ENCODE measurements at places on chromosomes 3 and 15. TPM values are rescaled to one million over a fixed set of nuclear protein-coding genes. Genes with fewer than 3 reads are reported as not detected.

The DYNLT2B gene
- total RNA-seq: 4.6 TPM

The HACL1 gene
- total RNA-seq: 19.8 TPM

The ZNF860 gene
- 0.95 TPM for total RNA-seq

The C3orf52 gene
- 13.1 TPM for total RNA-seq

The CLSTN2 gene
- 39.8 TPM for total RNA-seq

The GOLGA8N gene
- total RNA-seq: 10.5 TPM

The RETNLB gene
- not detected for total RNA-seq

The HYAL1 gene
- 32.3 TPM for total RNA-seq

The PCCB gene
- total RNA-seq: 29.3 TPM

The HIGD2B gene
- total RNA-seq: not detected

The TMCO5A gene
- not detected for total RNA-seq

The EPHA3 gene
- total RNA-seq: 5.9 TPM

The CADPS gene
- 1.6 TPM for total RNA-seq

The TGM4 gene
- not detected for total RNA-seq

The SFMBT1 gene
- 9.9 TPM for total RNA-seq

The CSPG4 gene
- total RNA-seq: 144 TPM

The GOLGA6L26 gene
- not detected for total RNA-seq

The CFAP92 gene
- total RNA-seq: 2.2 TPM

The CP gene
- total RNA-seq: 4.8 TPM

The GOLGA6B gene
- not detected for total RNA-seq

The SNURF gene
- 6.8 TPM for total RNA-seq

The KBTBD13 gene
- not detected for total RNA-seq

The HTR3E gene
- not detected for total RNA-seq

The GOLGA8M gene
- total RNA-seq: 8.5 TPM

The GLDN gene
- 51.7 TPM for total RNA-seq

The CLDN16 gene
- total RNA-seq: not detected

The ECE2 gene
- total RNA-seq: not detected

The ONECUT1 gene
- not detected for total RNA-seq

The SOX14 gene
- not detected for total RNA-seq

The TM6SF1 gene
- 32.0 TPM for total RNA-seq

The RFT1 gene
- 9.5 TPM for total RNA-seq

The CNOT10 gene
- 10.3 TPM for total RNA-seq

The SLC6A1 gene
- 0.48 TPM for total RNA-seq

The PYGO1 gene
- 7.7 TPM for total RNA-seq

The PLA2G4D gene
- total RNA-seq: not detected

The DNAJA4 gene
- total RNA-seq: 36.1 TPM

The SNAP23 gene
- total RNA-seq: 89.5 TPM

The NEK10 gene
- 0.79 TPM for total RNA-seq

The ACKR4 gene
- 1.4 TPM for total RNA-seq

The MEGF11 gene
- not detected for total RNA-seq

The CLDN11 gene
- total RNA-seq: 57.6 TPM

The GNB5 gene
- total RNA-seq: 27.1 TPM

The CEP19 gene
- 0.94 TPM for total RNA-seq

The THSD4 gene
- 49.2 TPM for total RNA-seq

The CELF6 gene
- total RNA-seq: 1.9 TPM

The IGSF11 gene
- total RNA-seq: not detected

The JAGN1 gene
- total RNA-seq: 64.5 TPM

The BMF gene
- total RNA-seq: 4.9 TPM

The ZCWPW2 gene
- 0.74 TPM for total RNA-seq

The GOLGA6L10 gene
- total RNA-seq: 1.3 TPM

The DIS3L gene
- total RNA-seq: 60.8 TPM

The LSAMP gene
- 3.3 TPM for total RNA-seq

The TEX55 gene
- not detected for total RNA-seq

The SEMA3G gene
- 21.3 TPM for total RNA-seq

The DPPA4 gene
- total RNA-seq: not detected
